ENCODE measurements at places on chromosomes 1 and 21. TPM values are rescaled to one million over a fixed set of nuclear protein-coding genes. Genes with fewer than 3 reads are reported as not detected.

RUSC1 gene
- 15.7 TPM for total RNA-seq

BRINP3 gene
- not detected for total RNA-seq

S100A7A gene
- total RNA-seq = not detected

KRTAP23-1 gene
- total RNA-seq = not detected

LCK gene
- 245 TPM for total RNA-seq

OR2T34 gene
- total RNA-seq = not detected

ZMPSTE24 gene
- total RNA-seq = 9.5 TPM

OR2L13 gene
- not detected for total RNA-seq

AXDND1 gene
- total RNA-seq = 1.3 TPM

ZNF593OS gene
- not detected for total RNA-seq

CAMK2N1 gene
- total RNA-seq = 2.9 TPM

SAMD11 gene
- not detected for total RNA-seq

ABCA4 gene
- total RNA-seq = not detected

SSX2IP gene
- 15.1 TPM for total RNA-seq

NFIA gene
- 1.0 TPM for total RNA-seq

TNN gene
- not detected for total RNA-seq

NBPF11 gene
- total RNA-seq = 29.0 TPM

JAK1 gene
- 365 TPM for total RNA-seq

PTPN7 gene
- total RNA-seq = 244 TPM

RHBDL2 gene
- not detected for total RNA-seq

UTS2 gene
- total RNA-seq = not detected

SUSD4 gene
- 12.8 TPM for total RNA-seq

RGS4 gene
- not detected for total RNA-seq

IL19 gene
- total RNA-seq = not detected

GBP3 gene
- total RNA-seq = 42.2 TPM

NOS1AP gene
- not detected for total RNA-seq

IL10 gene
- total RNA-seq = not detected

OR2T35 gene
- not detected for total RNA-seq

MYOM3 gene
- not detected for total RNA-seq

HHIPL2 gene
- 0.49 TPM for total RNA-seq

Data from naive thymus-derived CD4-positive, alpha-beta T cell (primary cell).